ENCODE measurements at places on chromosomes 2 and 18. TPM values are rescaled to one million over a fixed set of nuclear protein-coding genes. Genes with fewer than 3 reads are reported as not detected.

DNA sequence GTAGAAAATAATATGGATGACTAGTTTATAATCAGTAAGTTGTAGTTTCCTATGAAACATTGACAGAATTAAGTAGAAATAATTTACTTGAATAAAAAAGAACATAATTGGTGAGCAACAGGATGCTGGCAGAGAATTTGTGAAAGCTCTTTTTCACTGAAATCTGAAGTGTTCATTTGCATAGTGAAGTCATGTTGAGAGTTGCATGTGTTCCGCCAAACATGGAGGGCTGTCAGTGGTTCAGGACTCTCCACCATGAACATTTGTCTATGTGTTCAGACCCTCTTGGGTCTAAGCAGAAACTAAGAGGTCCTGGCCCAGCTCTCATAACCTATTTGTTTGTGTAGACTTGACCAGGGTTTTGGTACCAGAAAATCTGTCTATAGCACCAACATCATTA is 182.5 kb upstream of the LINC00305 start:
- DNase-seq: no peak

GRCh38 chr2:137255990-137256389 is 490.6 kb downstream of the THSD7B start:
- DNase-seq: no peak

DNA sequence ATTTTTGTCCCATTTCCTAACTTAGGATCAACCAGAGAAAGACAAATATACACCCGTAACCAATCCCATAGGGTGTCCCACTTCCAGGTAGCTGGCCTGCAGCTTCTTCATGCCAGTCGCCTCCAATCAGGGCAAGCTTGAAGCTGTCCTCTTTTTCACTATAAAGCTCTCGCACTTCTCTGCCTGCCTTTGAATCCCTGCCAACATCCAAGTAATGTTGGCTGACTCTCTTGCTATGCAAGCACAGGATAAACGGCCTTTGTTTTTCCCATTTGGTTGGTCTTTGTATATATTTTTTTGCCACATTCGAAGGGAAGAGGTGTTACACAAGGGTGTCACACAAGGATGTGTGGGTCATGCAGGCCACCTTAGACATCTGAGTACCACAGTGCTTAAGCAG is 388.8 kb downstream of the CBLN2 start:
- no peak for DNase-seq

- DNase-seq: no peak
Observed at GRCh38 chr2:110807522-110807921, 75.1 kb downstream of the ACOXL start.

DNA sequence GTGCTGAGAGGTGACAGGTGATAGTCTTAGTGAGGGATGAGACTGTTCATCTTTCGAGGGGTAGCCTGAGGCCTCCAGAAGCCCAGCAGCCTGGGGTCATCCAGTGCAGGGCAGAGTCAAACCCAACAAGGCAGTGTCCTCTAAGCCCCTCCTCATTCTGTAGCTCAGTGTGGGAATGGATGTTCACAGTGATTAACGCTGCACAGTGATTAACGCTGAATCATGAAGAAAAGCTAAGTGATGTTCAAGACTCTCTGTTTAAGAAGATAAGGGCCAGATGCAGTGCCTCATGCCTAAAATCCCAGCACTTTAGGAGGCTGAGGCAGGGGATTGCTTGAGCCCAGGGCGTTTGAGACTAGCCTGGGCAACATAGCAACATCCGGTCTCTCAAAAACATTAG is 56.3 kb upstream of the LAPTM4A start:
- no peak for DNase-seq

- DNase-seq: no peak
Observed at GRCh38 chr2:174243812-174244211, 4.5 kb downstream of the OLA1 start.

GRCh38 chr18:40494603-40495002 is 1460.4 kb upstream of the PIK3C3 start:
- no peak for DNase-seq

GRCh38 chr2:221715523-221716247 is 143.6 kb upstream of the EPHA4 start:
- no peak for DNase-seq

DNA sequence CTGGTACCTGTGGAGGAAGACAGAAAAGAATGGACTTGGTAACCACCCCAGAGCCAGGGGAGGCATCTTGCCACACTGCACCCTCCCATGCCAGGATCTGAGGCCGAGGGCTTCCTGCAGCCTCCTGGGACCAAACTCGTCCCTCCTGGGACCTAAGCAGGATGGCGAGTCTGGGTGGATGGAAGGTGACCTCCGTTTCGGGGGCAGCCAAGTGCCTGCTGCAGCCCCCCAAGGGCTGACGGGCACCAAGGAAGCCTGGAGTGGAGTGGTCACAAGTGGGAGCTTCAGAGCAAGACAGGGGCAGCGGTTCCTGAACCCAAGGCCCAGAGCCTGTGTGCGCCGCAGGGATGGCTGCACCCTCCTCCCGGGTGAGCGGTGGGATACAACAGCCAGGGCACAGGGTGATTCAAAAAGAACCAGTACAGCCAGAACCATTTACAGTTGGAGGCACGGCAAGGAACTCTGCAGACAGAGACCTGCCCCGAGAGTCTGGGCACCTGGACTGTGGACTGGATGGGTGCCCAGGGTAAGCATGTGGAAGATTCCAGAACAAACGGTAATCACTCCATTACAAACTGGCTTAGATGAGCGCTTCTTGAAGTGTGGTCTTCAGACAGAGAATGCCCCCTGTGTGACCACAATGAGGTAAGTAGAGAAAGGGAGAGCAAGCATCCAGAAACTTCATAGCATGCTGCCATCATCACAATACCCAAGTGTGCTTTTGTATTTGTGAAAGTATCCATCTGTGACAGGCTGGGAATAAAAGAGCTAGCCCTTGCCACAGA is 12.1 kb downstream of the HS1BP3 start:
- no peak for DNase-seq

DNA sequence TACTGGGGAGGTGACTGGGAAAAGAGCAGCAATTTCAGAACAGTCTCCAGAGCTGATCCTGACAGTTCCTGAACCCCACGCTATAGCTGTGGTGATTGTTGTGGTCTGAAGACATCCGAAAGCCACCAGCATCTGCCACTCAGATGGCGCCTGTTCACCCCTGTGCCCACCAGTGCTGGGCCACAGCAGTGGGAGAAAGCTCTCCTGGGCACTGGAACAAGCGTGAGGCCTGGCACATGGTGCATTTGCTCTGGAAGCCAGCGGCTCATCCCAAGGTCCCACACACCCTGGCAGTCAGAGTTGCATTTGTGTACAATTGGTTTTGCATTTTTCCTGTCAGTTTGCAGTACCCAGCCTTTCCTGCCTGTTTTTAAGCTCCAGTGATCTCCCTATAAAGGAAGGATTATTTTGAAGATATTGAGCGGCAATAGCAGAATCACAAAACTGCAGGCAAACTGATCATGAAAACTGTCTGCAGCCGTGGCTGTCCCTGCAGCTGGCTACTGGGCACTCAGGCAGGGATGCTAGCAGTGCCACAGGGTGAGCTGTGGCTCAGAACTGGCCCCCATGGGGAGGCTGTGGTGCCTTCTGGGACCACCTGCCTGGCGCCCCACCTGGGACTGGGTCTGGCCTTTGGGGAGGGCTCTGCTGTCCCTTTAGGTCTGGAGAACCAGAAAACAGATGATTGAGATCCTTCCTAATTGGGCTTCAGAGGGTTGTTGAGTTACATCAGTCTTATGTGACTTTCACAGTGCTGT is 30.1 kb downstream of the IMPA2 start:
- DNase-seq: no peak

- no peak for DNase-seq
Observed at GRCh38 chr2:234136461-234136860, 86.0 kb downstream of the SPP2 start.

DNA sequence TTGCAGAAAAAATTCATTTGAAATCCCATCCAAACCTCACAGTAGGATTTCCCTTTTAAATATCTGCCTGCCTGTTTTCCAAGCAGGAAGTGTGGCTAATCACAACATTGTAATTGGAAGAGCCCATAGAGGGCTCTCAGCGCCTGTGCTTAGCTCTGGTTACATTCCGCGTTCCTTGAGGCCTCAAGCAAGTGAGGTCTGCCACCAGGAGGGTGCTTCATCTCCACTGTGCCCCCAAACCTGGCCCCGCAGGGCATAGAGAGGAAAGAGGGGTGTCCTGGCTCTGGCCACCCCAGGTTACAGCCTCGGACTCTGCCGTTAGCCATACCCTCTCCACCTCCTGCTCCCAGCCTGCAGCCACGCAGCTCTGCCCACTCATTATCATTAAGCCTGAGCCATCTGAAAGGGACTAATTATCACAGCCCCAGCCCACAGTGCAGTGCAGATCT is 214.8 kb downstream of the SP3 start:
- DNase-seq: no peak

DNA sequence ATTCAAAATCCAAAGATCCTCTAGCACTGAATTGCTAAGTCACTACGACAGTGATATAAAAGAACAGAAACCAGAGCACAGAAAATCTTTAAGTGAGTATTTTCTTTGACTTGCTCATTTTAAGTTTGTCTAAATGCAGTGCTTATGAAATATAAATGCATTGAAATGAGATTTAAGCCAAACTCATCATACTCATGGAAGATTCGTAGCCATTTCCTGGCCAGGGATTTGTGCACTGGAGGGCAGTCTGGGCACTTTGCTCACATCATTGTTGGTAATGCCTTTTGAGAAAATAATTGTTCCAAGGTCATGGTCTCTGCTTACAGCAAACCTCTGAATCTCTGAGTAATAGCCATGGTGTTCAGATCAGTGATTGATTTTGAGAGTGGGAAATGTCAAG is 307.7 kb downstream of the ARHGAP15 start:
- no peak for DNase-seq

DNA sequence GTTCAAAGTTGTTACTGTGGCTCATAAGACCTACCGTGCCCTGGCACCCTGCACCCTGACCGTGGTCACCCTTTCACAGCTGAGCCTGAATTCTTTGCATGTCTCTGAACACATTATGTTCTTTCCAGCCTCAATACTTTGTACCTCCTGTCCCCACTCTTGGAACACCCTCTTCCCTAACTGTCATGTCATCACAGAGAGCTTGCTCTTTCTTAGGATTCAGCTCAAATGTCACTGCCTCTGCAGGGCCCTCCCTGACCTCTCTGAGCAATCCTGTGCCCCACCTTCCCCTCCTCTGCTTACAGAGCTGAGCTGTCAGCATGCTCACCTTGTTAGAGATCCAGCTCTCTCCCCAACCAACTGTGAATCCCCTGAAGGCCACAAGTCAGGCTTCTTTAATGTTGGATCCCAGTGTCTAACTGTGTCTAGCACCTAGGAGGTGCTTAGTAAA is 15.0 kb downstream of the PRKAG3 start:
- no peak for DNase-seq

- DNase-seq: no peak
Observed at GRCh38 chr2:229901819-229902218, 20.0 kb downstream of the TRIP12 start.

GRCh38 chr18:79644006-79644665 is 35.5 kb upstream of the CTDP1 start:
- peak; percentile 57 for DNase-seq

- DNase-seq: no peak
Observed at GRCh38 chr2:42918041-42918440, 125.7 kb upstream of the HAAO start.

GRCh38 chr2:67625690-67626475 is 228.8 kb downstream of the ETAA1 start:
- DNase-seq: no peak

DNA sequence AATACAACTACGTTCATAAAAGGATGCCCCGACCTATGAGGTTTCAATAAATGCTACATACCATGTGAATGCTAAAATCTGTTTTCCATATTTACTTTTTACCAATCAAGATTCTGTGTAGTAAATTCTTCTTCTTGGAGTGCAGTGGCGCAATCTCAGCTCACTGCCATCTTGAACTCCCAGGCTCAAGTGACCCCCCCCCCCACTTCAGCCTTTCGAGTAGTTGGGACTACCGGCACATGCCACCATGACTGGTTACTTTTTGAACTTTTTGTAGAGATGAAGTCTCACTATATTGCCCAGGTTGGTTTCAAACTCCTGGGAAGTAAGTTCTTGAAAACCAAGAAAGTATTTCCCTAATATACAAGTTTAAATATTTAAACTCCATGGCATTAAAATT is 14.4 kb upstream of the USP34 start:
- no peak for DNase-seq

- no peak for DNase-seq
Observed at GRCh38 chr2:7627583-7627982, 710.4 kb downstream of the RNF144A start.

GRCh38 chr2:143622106-143622505 is 492.9 kb downstream of the ARHGAP15 start:
- no peak for DNase-seq

- no peak for DNase-seq
Observed at GRCh38 chr2:9552219-9553178, 3.1 kb downstream of the ADAM17 start.

DNA sequence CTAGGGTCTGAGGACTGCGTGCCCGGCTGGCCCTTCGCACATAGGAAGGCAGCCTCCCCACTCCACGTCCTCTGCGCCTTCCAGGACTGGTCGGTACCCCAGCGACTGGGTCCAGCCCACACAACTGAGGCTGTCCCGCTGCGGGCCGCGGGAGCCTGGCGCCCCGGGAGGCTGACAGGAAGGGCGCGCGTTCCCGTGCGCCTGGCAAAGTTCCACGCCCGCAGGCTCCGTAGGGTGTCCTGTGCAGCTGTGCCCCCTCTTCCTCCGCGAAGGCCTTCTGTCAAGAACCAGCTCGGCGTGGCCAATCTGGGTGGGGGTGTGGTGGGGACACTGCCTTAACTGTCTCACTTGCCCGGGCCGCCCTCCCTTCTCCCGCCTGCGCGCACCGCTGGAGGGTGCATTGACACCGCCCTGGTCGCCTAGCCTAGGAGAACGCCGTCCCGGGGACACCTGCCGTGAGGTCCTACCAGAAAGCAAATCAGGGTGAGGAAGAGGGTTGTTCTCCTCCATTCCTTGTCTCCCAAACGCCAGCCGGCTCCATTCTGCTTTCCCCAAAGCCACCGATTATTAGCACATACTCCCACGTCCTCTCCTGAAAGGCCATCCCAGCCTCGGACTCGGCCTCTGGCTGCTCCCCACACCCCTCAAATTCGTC is 618 bp upstream of the LYPD1 start:
- DNase-seq: no peak

The KRCC1 gene
- 17.5 TPM for total RNA-seq

The MC2R gene
- not detected for total RNA-seq

The SLC23A3 gene
- 1.9 TPM for total RNA-seq

The FBLN7 gene
- total RNA-seq: 16.7 TPM

The C1QL2 gene
- total RNA-seq: not detected

The SLC9A4 gene
- total RNA-seq: 0.09 TPM

The DYNAP gene
- not detected for total RNA-seq

The CPLX4 gene
- total RNA-seq: not detected

The CERKL gene
- not detected for total RNA-seq

All from activated T-helper 2 cell treated with anti-CD3 and anti-CD28 coated beads, Interferon-gamma antibody, Interleukin-2, Interleukin-4, amounts not matched to agents 10 μg/mL and 5 μg/mL and 100 μg/mL, durations not matched to agents 14 hours and 24 hours and 36 hours (primary cell).